Activated CD4-positive, CD25-positive, alpha-beta regulatory T cell (primary cell): ENCODE measurements at places on chromosomes 6 and 20.

- DNase-seq, result no peak
Measured at GRCh38 chr6:80209430-80209829, 103.0 kb downstream of the BCKDHB start.

GRCh38 chr6:168152306-168152963 is 73.4 kb upstream of the FRMD1 start:
- DNase-seq, result no peak

DNA sequence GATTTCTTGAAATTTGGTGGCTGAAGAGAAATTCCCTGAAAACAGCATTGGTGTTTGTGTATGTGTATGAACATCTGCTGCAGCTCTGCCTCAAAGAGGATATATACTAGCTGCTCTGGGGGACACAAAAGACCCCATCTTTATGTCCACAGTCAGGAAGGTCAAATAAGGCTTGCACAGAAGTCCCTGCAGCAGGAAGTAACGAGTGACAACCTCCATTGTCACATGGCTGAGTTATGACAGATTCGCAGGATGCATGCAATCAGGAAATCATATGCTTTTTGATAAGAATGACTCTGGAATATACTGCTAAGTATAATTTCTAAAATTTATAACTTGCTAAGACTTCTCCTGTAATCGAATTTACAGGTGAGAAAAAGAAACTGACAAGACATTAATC is 225.9 kb upstream of the CST7 start:
- no peak for DNase-seq

- DNase-seq, result no peak
Measured at GRCh38 chr6:138586638-138587037, 87.3 kb upstream of the NHSL1 start.

- no peak for DNase-seq
Measured at GRCh38 chr6:23377830-23378229, 748.2 kb upstream of the NRSN1 start.

- DNase-seq, result no peak
Measured at GRCh38 chr6:131775886-131776285, 31.9 kb upstream of the ENPP1 start.
